Retina (tissue), 1 donor: ENCODE measurements at places on chromosomes 16 and 17.

DNA sequence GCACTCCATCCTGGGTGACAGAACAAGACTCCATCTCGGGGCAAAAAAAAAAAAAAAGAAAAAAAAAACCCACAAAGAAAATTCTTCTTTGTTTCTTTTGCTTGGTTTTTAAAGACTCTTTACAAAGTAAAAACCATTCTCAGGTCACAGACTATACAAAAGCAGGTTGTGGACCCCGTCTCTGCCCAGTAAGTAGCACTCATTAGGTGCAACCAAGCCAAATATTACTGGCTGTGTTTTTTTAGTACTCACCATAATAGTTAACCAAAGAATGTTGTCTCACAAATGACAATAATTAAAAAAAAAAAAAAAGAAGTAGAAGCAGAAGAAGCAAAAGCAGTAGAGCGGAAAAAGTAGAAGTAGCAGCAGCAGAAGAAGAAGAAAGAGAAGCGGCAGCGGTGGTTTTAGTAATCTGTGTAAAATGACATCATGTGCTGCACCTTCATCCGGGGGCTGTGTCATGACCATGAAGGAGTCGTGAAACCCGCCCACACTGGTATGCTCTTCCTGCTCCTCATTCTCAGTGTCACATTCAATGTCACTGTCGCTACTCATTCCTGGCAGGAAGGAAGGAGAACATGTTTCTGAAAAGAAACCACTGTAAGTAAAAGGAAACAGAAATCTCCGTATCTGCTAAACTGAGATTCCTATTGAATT, 105.4 kb downstream of the TRIM37 start:
- DNase-seq = no peak

DNA sequence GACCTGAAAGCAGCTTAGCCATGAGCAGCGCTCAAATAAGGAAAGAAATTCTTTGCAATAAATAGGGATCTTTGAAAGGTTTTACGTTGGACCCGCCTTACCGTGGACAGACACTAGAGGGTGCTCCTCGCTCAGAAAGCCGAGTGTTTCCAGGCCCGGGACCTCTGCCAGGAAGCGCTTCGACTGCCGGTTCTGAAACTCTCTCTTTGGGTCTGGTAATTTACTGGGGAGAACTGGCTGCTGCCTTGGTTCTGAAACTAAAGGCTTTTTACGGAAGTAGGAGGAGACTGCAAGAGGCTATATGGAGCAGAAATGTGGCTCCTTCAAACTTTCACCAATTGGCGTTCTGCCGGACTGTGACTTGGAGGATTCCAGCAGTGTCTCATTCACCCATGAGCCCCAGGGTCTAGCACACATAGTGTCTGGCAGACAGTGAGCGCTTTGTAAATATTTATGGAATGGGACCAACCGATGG, 45.6 kb upstream of the HOXB9 start:
- peak; percentile 78 for DNase-seq

GRCh38 chr17:35660902-35661301, 70.5 kb upstream of the RASL10B start:
- no peak for DNase-seq

DNA sequence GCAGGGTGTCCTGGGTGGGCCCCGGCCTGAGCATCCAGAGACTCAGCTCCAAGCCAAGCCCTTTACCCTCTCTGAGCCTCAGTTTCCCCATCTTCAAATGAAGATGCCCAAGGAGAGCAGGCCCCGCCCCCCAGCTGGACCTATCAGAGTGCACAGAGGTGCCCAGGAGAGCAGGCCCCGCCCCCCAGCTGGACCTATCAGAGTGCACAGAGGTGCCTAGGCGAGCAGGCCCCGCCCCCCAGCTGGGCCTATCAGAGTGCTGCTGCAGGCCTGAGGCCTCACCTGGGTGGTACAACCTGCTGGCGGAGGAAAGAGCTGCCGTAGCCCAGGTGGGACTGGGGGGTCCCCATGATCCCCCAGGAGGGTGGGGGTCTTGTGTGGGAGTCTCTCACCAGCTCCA, 3.4 kb upstream of the SSTR5 start:
- DNase-seq = no peak

DNA sequence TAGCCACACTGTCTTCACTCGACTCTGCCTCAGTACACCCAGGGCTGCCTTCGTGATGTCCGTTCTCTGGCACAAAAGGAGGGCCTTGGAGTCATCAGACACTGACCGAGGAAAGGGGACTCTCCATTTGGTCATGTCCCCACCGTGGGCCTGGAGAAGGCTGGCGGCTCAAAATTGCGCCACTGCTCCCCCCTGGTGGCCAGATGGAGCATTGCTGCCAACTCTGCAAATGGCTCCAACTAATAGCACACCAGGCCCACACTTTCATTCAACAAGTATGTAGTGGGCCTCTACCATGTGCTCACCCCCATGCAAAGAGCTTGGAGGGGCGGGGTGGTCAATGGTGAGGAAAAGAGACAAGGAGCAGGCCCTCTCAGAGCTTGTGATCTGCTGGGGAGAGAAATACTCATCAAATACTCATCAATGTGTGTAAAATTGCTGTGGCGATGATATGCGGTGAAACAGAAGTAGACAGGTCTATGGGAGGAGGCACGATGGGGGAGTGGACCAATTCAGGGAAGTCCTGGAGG, 5.2 kb upstream of the GRIN2C start:
- peak; percentile 90 for DNase-seq

GRCh38 chr17:14621826-14622614, 321.1 kb downstream of the HS3ST3B1 start:
- no peak for DNase-seq

- DNase-seq = no peak
Measured at GRCh38 chr16:353404-354290, 1.1 kb upstream of the AXIN1 start.

GRCh38 chr16:65123396-65124211, 1.7 kb upstream of the CDH11 start:
- peak; percentile 86 for DNase-seq

DNA sequence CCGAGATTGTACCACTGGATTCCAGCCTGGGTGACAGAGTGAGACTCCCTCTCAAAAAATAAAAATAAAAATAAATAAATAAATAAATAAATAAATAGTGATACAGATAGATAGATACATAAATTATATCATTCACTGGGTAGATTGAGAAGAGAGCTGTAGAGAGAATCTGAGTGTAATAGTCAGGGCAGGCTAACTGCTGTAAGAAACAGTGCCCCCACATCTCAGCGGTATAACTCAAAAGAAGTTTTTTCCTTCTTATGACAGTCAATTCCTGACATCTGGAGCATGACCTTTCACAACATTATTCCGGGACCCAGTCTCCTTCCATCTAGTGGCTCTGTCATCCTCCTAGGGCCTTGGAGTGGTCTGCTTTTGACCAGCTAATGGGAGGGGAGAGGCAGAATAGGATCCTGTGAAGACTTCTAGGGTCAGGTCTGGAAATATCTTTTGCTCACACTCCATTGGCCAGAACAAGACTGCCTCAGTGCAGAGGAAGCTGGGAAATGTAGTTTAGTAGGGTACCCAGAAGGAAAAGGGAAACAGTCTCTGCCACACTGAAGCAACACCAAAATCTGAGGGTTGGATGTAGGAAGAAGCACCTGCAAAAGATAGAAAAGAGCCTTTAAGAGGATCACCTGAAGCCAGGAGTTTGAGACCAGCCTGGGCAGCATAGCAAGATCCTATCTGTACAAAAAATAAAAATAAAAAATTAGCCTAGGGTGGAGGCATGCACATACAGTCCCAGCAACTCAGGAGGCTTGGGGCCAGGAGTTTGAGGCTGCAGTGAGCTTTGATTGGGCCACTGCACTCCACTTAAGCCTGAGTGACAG, 3.0 kb upstream of the QPRT start:
- DNase-seq = peak; percentile 32

- DNase-seq = peak; percentile 82
Measured at GRCh38 chr17:58324409-58325288, 3.9 kb downstream of the TSPOAP1 start.

DNA sequence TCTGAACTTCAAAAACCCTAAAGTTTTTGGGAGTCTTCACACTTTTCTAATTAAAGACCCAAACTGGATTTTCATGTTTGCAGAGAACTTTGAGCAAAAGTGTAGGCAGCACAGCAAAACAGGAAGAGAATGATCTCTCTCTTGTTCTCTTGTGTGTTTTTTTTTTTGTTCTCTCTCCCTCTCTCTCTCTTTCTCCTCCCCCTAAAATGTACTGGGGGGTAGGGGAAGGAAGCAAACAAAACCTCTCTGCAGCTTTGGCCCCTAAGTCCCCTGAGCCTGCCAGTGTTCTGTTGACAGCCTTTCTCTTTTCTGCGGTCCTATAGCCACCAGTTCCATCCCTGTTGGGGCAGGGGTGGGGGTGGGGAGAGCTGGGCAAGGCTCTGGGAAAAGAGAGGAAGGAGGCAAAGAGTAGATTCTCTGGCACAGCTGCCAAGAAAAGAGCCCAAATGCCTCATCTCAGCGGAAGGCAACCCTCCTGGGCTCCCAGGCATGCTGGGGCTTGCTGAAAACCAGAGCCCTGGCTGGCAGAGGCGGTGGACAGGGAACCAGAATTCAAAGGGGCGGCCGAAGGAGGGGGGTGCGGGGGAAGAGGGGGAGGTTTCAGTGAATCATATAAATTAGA, 295.3 kb downstream of the SOX9 start:
- no peak for DNase-seq

- no peak for DNase-seq
Measured at GRCh38 chr17:40422990-40423633, 5.4 kb upstream of the TOP2A start.

GRCh38 chr17:61731330-61731729, 132.0 kb downstream of the BRIP1 start:
- no peak for DNase-seq

GRCh38 chr16:1877804-1878203, 5.8 kb upstream of the MEIOB start:
- DNase-seq = no peak

GRCh38 chr16:30866031-30866430, 27.8 kb downstream of the BCL7C start:
- no peak for DNase-seq

DNA sequence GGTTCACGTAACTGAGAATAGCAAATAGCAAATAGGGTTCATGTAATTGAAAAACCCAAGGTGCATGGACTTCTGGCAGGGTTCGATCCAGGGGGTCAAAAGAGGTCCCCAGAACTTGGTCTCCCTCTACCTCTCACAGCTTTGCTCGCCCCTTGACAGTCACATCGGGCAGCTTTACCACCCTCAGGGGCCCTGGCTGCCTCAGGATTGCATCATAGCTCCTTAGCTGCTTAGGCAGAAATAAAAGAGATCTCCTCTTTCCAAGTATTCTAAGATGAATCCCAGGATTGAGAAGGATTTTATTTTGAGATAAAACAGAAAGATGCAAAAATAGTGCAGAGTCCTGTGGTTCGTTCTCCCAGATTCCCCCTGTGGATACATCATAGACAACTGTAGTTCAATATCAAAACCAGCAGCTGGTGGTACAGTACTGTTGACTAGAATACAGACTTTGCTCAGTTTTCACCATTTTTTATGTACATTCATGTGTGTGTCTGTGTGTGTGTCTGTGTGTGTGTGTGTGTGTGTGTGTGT, 12.8 kb downstream of the ADGRG3 start:
- no peak for DNase-seq

DNA sequence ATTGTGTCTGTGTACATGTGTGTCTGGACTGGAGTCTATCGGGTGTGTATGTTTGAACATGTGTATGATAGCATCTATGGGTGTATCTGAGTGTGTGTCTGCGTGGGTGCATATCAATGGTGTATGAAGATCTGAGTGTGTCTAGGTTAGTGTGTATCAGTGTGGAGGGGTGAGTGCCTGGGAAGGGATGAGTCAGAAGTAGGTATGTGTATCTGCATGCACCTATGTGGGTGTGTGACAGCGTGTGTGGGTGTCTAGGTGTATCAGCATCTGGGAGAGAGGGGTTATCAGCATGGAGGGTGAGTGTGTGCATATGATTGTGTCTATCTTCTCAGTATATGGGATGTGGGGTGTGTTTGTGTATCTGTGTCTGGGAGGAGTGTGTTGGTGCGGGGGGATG, 58.2 kb upstream of the LHX1 start:
- no peak for DNase-seq

DNA sequence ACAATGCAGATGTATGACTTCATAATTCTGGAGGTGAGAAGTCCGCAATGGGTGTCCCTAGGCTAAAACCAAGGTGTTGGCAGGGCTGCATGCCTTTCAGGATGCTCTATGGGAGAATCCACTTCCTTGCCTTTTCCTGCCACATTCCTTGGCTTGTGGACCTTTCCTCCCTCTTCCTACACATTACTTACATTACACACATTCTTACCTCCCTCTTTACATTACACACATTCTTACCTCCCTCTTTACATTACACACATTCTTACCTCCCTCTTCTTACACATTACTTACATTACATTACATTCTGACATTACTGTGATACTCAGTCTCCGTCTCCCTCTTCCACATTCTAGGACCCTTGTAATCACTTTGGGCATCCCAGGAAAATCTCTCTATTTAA, 14.2 kb upstream of the CDH5 start:
- no peak for DNase-seq

DNA sequence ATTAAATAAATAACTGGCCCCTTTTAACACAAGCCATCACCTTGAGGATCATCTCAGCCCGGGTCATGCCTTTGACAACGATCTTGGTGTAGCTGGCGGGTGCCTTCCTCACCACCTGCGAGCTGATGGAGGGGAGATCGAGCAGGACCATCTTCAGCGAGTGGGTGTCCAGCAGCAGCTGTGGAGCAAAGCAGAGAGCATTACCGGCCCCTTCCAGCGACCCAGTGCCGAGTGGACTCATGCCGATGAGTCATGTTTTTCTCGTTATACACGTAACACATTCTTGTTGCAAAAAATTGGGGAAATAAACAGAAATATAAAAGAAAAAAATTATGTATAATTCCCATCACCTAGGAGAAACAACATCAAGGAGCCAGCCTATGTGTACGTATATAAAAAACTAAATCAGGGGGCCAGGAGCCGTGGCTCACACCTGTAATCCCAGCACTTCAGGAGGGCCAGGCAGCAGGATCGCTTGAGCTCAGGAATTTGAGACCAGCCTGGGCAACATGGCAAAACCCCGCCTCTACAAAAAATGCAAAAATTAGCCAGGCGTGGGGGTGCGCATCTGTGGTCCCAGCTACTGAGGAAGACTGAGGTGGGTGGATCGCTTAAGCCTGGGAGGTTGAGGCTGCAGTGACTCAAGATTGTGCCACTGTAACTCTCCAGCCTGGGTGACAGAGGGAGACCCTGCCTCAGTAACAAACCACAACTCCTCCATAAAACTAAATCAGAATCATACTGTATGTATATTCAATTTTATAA, 169.1 kb upstream of the RPH3AL start:
- no peak for DNase-seq

- peak; percentile 71 for DNase-seq
Measured at GRCh38 chr17:57708410-57708809, 36.7 kb downstream of the CCDC182 start.

GRCh38 chr17:1362964-1363363, 37.1 kb downstream of the YWHAE start:
- DNase-seq = no peak

GRCh38 chr17:50173335-50173941, 7.6 kb downstream of the SGCA start:
- no peak for DNase-seq

- peak; percentile 11 for DNase-seq
Measured at GRCh38 chr16:62272035-62272434, 235.8 kb upstream of the CDH8 start.

DNA sequence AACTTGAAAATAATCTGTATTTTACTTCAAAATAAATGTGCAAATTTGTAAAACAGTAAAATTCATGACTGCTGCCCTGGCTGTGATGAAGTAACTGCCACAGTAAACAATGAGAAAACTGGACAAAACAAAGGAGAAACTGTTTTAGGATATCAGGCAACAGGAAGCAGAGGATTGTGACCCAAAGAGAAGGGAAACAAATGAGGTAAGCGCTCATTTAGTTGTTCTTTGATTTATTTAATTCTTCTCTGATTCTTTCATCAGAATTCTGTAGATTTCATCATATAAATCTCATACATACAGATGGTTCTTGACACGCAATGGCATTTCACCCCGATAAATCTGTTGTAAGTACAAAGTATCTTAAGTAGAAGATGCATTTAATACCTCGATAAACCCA, 198.1 kb upstream of the AXIN2 start:
- DNase-seq = no peak
